ENCODE measurements at places on chromosomes 7 and 10.
A peak's percentile ranks its signal among the peaks of the same experiment; 100 is the strongest.

DNA sequence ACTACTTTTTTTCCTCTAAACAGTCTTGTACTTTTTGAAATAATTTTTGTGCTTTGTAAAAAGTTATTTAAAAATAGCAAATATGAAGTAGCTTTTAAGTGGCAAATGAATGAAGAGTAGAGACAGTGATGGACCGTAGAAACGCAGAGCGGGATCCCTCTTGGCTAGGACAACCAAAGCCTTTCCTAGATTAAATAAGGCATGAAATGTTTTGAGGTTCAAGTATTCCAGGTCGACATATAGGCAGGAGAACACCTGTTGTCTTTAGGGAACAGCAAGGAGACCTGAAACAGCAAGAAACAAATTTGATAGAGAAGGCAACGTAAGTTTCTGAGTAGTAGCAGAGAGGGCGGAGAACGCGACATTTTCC, 662 bp upstream of the PPRC1 start:
- DNase-seq, result no peak

DNA sequence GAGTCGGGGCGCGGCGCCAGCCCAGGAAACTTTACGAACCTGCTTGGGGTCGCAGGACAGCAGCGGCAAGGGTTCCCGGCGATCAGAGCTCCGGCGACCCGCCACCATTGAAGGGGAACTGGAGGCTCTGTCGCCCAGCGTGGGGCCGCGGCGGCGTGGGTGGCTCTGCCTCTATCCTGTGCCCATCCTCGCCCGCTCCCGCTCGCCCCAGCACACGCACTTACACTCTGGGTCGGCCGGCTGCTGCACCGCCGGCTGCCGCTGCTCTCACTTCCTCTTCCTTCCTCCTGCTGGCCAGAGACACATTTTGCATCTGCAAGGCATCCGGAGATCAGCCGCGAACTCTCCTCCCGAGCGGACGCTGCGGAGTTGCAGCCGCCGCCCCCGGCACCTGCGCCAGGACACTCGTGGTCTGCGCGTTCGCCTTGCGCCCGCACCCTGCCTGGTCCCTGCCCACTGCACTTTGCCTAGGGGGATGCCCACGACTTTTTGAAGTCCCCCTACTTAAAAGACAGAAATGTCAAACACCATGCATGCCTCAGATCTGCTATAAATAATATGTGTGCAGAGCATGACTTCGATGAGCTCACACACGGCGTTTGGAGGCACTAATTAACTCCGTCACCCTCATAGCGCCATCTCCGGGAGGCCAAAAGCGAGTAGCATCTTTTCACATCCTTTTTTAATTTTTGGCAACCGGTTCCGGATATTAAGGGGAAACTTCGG, at the start of gene ELMO1:
Gene ELMO1 (minus strand): TSS at position 229 of the 726 bp plus-strand sequence. CDS start 106,174 bp downstream, outside the sequence.
- DNase-seq, result peak; percentile 81

GRCh38 chr10:116045366-116046356, 227.3 kb downstream of the GFRA1 start:
- DNase-seq, result no peak

GRCh38 chr7:19982841-19983835, 209.7 kb upstream of the TMEM196 start:
- DNase-seq, result no peak

DNA sequence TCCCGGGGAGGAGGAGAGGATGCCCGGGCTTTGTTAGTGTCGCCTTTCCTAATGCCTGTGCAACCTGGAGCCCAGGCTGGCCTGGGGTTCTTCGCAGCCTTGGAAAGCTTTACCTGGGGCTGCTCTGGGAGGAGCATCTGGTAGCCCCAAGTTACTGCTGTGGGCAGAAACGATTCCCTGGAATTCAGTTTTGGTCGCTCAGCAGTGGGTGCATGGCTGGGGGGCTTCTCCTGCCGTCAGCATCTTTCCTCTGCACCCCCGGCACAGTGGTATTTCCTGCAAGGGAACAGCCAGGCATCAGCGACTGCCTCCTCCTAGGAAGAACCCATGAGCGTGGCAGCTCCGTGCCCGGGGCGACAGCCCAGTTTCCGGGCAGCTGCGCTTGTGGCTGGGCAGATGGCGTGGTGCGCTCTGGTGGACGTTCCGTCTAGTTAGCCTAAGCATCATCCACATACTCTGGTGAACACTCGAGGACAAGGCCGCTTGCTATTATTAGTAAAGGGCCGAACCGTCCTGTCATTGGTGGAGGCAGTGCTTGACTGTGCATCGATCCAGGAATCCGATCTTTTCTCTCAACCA, 107.0 kb upstream of the BTBD16 start:
- DNase-seq, result no peak

DNA sequence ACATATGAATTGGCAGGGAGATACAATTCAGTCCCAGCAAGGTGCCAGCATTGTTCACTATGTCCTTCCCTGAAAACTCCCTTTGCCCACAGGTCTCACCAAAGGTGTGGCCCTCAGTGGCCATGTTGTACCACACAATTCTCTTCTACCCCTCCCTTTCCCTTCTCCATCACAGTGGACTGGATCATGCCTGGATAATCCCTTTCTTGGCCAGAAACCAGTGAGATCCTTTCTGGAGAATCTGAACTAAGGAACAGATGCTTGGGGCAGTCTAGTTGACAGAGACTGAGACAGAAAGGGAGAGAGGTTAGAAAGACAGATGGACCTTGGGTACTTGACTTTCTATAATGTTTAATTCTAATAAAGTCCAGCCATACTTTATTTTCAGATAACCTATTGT, 9.5 kb downstream of the NMT2 start:
- no peak for DNase-seq

DNA sequence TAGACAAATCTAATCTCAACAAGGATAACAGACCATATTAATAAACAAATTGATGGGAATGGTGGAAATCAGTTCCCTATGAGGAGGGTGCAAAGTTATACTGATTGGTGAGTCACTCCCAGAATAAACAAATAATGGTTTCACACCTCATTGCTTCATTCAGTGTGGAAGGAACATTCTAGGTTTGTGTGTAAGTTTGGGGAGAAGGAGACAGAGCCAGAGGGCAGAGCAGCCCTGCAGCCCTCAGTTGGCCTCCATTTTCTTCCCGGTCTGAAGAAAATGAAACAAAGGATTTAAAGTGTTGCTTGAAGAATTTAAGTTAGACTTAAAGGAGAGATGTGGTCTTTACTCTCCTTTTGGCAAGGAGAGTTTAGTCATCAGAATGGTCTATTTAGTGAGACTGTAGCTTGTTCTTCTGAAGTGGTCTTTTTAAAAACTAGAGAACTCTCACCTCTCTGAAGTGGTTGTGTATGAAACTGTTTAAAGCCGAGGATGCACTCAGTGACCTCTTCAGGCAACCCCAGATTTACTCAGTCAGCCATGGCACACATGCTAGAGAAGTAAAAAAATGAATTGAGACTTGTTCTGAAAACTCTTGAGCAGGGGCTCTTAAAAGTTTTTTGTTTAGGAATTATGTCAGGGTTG, 27.2 kb downstream of the IKZF1 start:
- DNase-seq, result no peak

GRCh38 chr10:50324046-50324445, 72.7 kb upstream of the ASAH2 start:
- DNase-seq, result no peak

- DNase-seq, result no peak
Measured at GRCh38 chr10:132186488-132187429, at the start of gene DPYSL4. Gene DPYSL4 (plus strand): TSS chr10:132186948. CDS start chr10:132187064, 116 bp downstream.
